H1 (cell line): ENCODE measurements at places on chromosomes 7 and 10. TPM values are rescaled to one million over a fixed set of nuclear protein-coding genes. Genes with fewer than 3 reads are reported as not detected.

DNA sequence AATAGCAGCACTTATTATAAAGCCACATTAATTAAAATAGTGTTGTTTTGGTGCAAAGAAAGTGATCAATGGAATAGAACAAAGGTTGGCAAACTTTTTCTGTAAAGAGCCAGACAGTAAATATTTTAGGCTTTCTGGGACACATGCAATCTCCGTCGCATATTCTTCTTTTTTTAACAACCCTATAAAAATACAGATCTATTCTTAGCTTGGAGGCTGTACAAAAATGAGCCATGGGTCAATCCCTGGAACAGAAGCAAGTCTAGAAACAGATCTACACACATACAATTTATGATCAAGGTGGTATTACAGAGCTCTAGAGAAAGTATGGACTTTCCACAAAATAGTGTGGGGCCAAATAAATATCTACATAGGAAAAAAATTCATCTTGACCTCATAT is 71.8 kb downstream of the ARHGAP21 start:
- no peaks in the 10 kb centered on the region for H3K36me3 ChIP-seq
- no peak overlapping the region for H3K4me3 ChIP-seq
- no peaks in the 10 kb centered on the region for H3K27me3 ChIP-seq
- no peak overlapping the region for H3K27ac ChIP-seq
- no peak for DNase-seq

DNA sequence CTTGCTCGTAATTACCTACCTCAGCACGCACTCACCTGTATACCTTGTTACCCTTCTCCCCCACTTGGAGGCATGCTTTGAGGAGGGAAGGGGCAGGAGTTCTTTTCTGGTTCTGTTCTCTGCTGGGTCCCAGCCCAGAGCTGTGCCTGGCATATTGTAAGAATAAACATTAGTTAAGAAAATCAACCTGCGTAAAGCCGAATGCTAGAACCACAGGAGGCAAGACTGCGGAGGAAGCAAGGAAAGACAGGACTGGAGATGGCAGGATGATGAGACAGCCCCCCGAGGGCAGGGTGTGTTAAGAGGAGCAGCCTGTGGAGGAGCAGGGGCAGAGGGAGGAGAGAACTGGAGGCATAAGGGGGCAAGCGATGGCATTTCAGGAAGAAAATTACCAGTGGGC is 9.5 kb downstream of the C10orf53 start:
- H3K27me3 ChIP-seq: peaks cover 58% of the 10 kb centered on the region
- peaks cover 23% of the 10 kb centered on the region for H3K4me1 ChIP-seq
- DNase-seq: no peak
- H3K36me3 ChIP-seq: no peaks in the 10 kb centered on the region
- no peak overlapping the region for H3K27ac ChIP-seq

DNA sequence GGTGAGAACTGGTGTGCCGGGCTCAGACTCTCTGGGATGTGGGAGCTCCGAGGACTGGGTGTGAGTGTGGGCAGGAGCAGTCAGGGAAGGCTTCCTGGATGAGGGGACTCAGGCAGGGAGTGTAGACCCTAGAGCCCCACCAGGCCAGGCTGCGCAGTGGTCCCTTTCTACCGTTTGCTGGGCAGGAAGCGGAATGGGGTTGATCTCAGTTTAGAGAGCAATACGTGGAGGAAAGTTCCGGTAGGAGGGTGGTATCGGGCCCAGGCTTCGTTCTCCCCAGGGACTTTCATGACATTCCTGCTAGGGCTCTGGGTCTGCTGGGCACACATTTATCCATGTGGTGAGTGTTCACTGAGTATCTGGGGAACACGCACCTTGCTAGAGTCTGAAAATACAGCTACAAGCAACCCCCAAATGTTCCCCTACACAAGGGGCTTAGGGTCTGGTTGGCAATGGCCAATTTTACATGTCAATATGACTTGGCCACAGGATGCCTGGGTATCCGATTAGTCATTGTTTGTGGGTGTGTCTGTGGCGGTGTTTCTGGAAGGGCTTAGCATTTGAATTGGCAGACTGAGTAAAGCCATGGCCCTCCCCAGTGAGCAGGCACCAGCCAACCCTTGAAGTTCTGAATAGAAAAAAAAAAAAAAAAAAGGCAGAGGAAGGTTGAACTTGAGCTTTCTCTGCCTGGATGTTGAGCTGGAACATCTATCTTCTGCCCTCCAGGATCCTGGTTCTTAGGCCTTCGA is 20.8 kb downstream of the GHRHR start:
- H3K4me3 ChIP-seq: peak overlapping the region; percentile 38
- peaks cover 3% of the 10 kb centered on the region for H3K27me3 ChIP-seq
- no peak overlapping the region for H3K27ac ChIP-seq
- H3K36me3 ChIP-seq: no peaks in the 10 kb centered on the region
- peak; percentile 76 for DNase-seq

DNA sequence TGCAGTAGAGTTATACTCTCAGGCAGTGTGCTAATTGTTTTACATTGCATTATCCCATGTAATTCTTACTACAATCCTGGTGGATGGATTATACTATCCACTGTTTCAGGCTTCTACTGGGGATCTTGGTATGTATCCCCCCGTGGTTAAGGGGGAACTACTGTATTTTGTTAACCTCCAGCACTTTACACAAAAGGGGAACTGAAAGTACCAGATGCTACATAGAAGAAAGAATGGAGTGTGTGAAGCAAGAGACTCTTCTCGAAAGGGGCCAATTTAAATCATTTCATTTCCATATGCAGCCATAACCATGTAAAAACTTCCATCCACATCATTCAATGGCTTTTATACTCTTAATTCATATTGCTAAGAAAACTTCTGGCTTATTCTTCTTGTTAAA is 69.4 kb downstream of the C1GALT1 start:
- H3K27ac ChIP-seq: no peak overlapping the region
- no peaks in the 10 kb centered on the region for H3K27me3 ChIP-seq
- no peaks in the 10 kb centered on the region for H3K36me3 ChIP-seq
- no peak overlapping the region for H3K4me3 ChIP-seq

DNA sequence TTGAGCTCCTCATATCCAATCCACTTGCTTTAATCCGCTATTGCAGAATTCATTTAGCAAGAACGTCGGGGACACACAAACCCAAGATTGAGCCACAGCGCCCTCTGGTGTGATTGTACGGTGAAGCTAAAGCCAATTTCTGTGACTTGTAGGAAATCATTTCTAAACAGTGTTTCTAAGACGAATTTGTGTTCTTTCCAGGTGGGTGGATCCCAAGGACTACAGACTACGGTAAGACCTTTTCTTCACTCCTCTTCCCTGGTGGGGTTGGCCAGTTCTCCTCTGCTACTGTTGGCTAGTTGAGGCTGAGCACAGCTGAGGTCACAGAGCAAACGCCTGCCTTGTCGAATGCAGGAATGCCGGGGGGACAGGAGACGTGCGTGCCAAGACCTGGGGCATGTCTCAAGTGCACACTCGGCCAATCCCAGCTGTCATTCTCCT is 5.2 kb downstream of the DMBT1 start:
- no peaks in the 10 kb centered on the region for H3K27me3 ChIP-seq
- H3K27ac ChIP-seq: no peak overlapping the region
- no peaks in the 10 kb centered on the region for H3K4me1 ChIP-seq
- no peaks in the 10 kb centered on the region for H3K36me3 ChIP-seq
- DNase-seq: peak; percentile 44

DNA sequence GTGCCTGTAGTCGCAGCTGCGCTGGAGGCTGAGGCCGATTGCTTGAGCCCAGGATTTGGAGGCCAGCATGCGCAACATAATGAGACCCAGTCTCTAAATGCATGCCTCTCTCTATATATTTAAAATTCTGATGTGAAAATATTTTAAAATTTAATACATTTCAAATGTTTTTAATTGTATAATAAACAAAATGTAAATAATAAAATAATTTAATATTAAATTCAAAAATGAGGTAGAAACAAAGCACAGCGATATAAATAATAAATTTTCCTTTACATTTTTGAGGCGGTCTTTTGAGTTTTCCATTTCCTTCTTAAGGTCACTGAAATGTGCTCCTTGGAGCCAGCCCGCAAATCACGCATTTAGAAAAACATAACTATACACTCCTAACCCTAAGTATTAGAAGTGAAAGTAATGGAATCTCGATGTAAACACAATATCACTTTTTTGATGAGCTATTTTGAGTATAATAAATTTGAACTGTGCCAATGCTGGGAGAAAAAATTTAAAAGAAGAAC is 523 bp upstream of the CDK1 start:
- H3K4me1 ChIP-seq: 0 out of 2 replicates have a peak, but pooled peaks cover 2% of the 10 kb centered on the region
- H3K27ac ChIP-seq: no peak overlapping the region
- peak overlapping the region; percentile 82 for H3K4me3 ChIP-seq
- DNase-seq: no peak

GRCh38 chr7:16891338-16891737 is 9.6 kb upstream of the AGR3 start:
- H3K4me3 ChIP-seq: no peak overlapping the region
- no peak overlapping the region for H3K27ac ChIP-seq
- no peak for DNase-seq
- no peaks in the 10 kb centered on the region for H3K4me1 ChIP-seq

DNA sequence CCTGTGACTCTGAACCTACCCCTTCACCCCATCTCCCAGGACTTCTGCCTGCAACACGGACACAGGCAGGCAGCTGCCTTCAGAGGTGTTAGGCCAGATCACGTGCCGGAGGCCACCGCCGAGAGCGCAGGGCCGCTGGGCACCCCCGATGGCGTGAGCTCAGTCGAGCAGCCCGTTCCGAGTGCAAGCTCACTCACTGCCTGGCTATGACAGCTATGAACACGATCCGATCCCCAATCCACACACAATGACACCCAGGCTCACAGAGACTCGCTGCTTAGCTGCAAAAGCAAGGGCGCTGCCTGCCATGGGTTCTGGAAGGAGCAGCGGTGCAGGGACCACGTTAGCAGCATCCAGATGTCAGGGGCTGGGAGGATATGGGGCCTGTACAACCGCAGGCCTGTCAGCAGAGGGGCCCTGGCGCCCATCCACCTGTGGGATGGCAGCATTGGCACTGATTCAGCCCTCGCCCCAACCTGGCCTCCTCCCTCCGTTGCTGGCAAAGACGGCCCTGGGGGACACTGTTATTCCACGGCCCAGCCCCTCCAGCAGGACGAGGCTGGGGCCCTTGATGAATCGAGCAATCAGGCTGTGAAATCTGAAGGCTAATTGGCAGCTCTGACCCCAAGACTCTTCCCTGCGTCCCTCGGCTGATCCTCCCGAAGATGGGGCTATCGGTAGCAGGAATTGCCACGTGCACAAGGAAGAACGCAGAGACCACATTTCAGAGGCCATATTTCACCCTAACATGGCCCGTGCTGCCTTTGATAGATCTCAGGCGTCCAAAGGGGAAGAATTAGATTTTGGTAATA is 230.1 kb downstream of the ELFN1 start:
- no peak overlapping the region for H3K4me3 ChIP-seq
- H3K36me3 ChIP-seq: no peaks in the 10 kb centered on the region
- DNase-seq: no peak
- no peak overlapping the region for H3K27ac ChIP-seq
- H3K4me1 ChIP-seq: no peaks in the 10 kb centered on the region

DNA sequence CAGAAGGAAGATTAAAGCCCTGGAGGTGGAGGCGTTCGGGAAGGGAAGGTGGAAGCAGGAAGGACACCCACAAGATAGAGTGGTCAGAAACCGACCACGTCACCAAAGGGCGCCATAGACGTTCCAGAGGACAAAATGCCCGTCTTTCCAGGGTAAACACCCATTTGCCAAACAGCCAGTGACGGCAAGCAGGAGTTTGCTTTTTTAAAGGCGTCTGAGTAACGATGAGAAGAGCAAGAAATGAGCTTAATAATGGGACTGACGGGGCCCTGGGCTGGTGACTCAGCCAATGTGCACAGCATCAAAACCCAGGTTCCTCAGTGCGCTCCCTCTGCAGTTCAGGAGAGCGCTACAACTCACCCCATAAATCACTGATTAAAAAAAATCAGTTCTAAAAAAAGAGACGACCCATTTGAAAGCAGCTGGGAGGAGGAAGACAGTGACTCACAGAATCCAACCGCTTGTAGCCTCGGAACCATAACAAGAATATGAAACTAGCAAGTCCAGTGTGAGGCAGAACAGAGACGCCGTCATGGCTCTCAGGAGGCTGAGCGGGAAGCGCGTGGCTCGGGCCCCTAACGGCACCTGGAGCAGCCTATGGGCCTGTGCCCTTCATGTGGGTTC is 5.9 kb downstream of the DIP2C start:
- peak overlapping the region; percentile 14; the same call in 1 of the 2 replicates for H3K4me3 ChIP-seq
- H3K27me3 ChIP-seq: no peaks in the 10 kb centered on the region
- DNase-seq: no peak
- no peak overlapping the region for H3K27ac ChIP-seq

- H3K4me3 ChIP-seq: no peak overlapping the region
- H3K36me3 ChIP-seq: no peaks in the 10 kb centered on the region
- DNase-seq: no peak
- H3K27me3 ChIP-seq: no peaks in the 10 kb centered on the region
Measured at GRCh38 chr7:108911016-108911415, 341.3 kb downstream of the DNAJB9 start.

- H3K27me3 ChIP-seq: no peaks in the 10 kb centered on the region
- no peak overlapping the region for H3K4me3 ChIP-seq
- no peak overlapping the region for H3K27ac ChIP-seq
- H3K4me1 ChIP-seq: no peaks in the 10 kb centered on the region
Measured at GRCh38 chr7:147861058-147861716, 729.4 kb upstream of the C7orf33 start.

GRCh38 chr10:6240254-6240653 is 37.5 kb downstream of the PFKFB3 start:
- H3K4me1 ChIP-seq: no peaks in the 10 kb centered on the region
- no peaks in the 10 kb centered on the region for H3K27me3 ChIP-seq
- no peak overlapping the region for H3K4me3 ChIP-seq
- no peak for DNase-seq

- H3K27me3 ChIP-seq: no peaks in the 10 kb centered on the region
- peaks cover 2% of the 10 kb centered on the region; the same call in 1 of the 2 replicates for H3K4me1 ChIP-seq
- H3K27ac ChIP-seq: no peak overlapping the region
- no peak overlapping the region for H3K4me3 ChIP-seq
Measured at GRCh38 chr7:108204281-108204796, 74.2 kb upstream of the LAMB4 start.

DNA sequence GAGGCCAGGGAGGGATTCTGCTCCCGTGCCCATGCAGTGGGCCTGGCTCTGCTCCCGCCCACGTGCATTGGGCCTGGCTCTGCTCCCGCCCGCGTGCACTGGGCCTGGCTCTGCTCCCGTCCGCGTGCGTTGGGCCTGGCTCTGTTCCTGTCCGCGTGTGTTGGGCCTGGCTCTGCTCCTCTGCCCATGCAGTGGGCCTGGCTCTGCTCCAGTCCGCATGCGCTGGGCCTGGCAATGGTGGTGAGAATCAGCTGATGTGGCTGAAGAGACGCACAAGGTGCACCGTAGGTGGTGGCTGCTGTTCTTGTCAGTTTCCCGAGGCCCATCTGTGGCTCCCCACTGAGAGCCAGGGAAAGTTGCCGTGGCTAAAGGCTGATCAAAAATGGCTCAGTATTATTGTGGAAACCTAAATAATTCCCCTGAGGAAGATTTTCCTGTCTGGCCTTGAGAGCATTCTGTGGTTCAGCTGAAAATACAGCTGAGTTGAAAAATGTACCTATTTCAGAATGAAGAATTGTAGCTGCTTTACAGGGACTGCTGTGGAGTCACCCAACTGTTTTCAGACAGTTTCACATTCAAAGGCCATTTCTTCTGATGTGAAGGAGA is 572.4 kb downstream of the GLRX3 start:
- DNase-seq: no peak
- H3K4me3 ChIP-seq: no peak overlapping the region
- no peaks in the 10 kb centered on the region for H3K36me3 ChIP-seq
- no peaks in the 10 kb centered on the region for H3K27me3 ChIP-seq
- no peak overlapping the region for H3K27ac ChIP-seq
- H3K4me1 ChIP-seq: no peaks in the 10 kb centered on the region

GRCh38 chr7:107995184-107996071 is 7.5 kb downstream of the LAMB1 start:
- no peak overlapping the region for H3K27ac ChIP-seq
- peak; percentile 57 for DNase-seq
- peaks cover 9% of the 10 kb centered on the region; the same call in 1 of the 2 replicates for H3K36me3 ChIP-seq
- no peaks in the 10 kb centered on the region for H3K4me1 ChIP-seq

The ZNF365 gene
- 0.42 and 0.43 TPM in 2 replicates for total RNA-seq

The HYAL4 gene
- not detected in 2 replicates for total RNA-seq

The ARHGEF35 gene
- total RNA-seq: 11.8 and 14.2 TPM in 2 replicates

The WNT16 gene
- total RNA-seq: 0.52 and 0.61 TPM in 2 replicates

The HSPA12A gene
- 4.8 and 6.9 TPM in 2 replicates for total RNA-seq
